Fibroblast of skin of back (primary cell): ENCODE measurements at places on chromosomes 7 and 10.
A peak's percentile ranks its signal among the peaks of the same experiment; 100 is the strongest.

DNA sequence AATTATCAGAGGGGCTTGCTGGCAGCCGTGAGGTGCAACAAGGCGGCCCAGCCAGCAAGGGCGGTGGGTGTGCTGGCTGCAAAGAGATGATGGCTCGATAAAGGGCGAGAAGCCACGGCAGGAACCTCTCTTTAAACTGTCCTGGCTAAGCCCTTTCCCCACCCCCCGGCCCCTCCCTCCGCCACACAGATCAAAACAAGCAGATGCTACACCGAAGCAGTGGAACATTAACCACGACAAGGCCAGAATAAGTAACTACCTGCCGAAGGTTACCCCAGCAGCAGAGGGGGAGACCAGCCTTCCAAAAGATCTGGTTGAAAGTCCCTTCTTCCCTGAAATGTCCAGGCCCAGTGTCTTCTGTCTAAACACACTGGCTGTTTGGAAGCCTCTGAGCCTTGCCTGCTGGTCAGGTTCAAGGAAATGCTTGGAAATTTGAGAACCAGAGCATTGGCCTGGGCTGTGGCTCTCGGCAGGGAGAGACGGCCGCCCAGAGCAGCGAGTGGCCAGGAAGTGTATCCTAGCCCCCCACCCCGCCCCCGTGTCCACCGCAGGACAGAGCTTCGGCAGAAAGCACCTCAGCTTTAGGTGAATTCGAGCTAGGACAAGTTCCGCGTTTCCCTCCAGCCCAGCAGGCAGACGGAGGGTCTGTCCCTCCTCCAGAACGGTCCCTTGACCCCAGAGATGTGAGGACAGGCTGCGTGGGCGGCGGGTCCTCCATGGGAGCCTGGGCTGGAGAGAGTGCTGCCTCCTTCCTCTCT lies 2.1 kb downstream of the FAM20C start:
- DNase-seq, result peak; percentile 28

GRCh38 chr7:151853896-151854719 lies 22.8 kb downstream of the PRKAG2 start:
- DNase-seq, result no peak

DNA sequence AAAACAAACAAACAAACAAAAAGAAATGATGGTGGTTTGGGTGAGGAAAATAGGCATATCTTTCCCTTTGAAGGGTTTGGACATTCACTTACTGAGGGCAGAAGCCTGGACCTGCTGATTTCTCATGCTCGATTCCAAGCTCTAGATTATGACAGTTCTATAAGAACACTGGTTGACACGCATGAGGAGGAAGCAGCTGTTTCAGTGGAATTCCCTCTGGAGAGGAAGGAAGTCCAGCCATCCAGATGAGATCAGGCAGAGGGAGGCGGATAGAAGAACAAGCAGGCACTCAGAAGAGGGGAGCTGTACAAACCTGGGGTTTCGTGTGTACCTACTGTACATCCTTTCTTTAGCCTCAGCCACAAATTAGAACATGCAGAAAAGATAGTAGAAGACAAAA lies 691.9 kb downstream of the INHBA start:
- DNase-seq, result peak; percentile 71

DNA sequence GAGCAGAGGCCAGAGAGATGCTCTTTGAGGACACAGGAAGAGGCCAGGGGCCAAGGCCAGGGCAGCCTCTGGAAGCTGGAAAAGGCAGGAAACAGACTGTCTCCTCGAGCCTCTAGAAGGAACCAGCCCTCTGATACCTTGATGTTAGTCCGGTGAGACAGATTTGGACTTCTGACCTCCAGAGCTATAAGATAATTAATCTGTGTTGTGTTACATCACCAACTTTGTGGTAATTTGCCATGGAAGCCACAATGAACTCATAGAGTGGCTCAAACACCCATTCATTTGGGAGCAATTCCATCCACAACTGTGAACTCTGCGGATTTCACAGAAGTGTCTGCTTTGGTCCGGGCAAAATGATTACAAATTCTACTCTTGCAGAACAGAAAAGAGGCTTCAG lies 48.7 kb downstream of the OAT start:
- DNase-seq, result no peak

DNA sequence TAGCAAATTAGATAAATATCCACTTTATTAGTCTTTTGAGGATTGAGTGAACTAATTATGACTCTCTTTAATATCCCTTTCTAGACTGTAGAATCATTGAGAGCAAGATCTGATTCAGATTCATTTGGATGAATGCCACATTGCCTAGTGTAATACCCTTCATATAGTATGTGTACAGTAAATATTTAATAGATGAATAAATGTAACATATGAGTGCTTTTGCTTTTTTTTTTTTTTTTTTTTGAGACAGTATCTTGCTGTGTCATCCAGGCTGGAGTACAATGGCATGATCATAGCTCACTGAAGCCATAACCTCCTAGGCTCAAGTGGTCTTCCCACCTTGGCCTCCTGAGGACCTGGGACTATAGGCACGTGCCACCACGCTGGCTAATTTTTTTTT lies 14.8 kb downstream of the SAMD8 start:
- peak; percentile 55 for DNase-seq

GRCh38 chr7:155460926-155461613 lies 3.1 kb downstream of the EN2 start:
- DNase-seq, result no peak
